T-helper 2 cell treated with Interferon-gamma antibody and Interleukin-4, amounts not matched to agents 5 μg/mL and 100 μg/mL, for 36 hours (primary cell): ENCODE measurements at places on chromosomes 3 and 15.
A peak's percentile ranks its signal among the peaks of the same experiment; 100 is the strongest.

DNA sequence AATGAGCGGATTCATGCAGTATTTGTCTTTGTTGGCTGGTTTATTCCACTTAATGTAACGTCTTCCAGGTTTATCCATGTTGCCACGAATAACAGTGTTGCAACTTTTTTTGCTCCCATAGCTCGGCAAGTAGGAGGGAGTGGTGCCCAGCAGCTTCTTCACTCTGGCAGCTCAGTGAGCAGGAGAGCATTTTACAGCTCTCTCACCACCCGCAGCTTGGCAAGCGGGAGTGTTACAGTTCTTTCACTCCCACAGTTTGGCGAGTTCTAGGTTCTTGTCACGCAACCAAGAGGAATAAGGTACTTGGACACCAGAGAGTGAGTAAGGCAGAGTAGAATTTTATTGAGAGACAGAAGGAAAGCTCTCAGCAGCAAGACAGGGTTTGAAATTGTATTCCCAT is 935.2 kb downstream of the TBL1XR1 start:
- H3K4me3 ChIP-seq: no peak overlapping the region
- no peaks in the 10 kb centered on the region for H3K4me1 ChIP-seq
- no peak for DNase-seq
- no peaks in the 10 kb centered on the region for H3K36me3 ChIP-seq
- no peaks in the 10 kb centered on the region for H3K27me3 ChIP-seq

DNA sequence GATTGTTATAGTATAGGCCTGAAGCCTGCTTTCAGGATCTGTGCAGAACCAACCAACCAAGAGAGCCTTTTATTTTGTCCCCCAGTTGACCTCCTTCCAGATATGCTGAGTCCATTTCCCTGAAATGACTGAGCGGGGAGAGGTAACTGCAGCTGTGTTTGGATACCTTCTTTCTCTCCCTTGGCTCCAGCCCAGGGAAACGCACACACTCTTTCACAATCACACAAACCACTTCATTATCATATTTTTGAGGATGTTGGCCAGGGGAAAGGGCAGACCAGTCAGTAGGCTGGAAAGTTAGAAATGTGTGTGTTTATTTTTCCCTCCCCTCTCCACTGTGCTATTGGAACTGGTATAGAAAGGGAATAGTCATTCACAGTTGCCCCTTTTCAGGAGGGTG is 417.7 kb upstream of the TBL1XR1 start:
- H3K36me3 ChIP-seq: no peaks in the 10 kb centered on the region
- no peak overlapping the region for H3K27ac ChIP-seq
- H3K27me3 ChIP-seq: no peaks in the 10 kb centered on the region
- no peak for DNase-seq

GRCh38 chr3:176896640-176897039 is 300.6 kb downstream of the TBL1XR1 start:
- no peaks in the 10 kb centered on the region for H3K4me1 ChIP-seq
- no peaks in the 10 kb centered on the region for H3K36me3 ChIP-seq
- H3K27me3 ChIP-seq: no peaks in the 10 kb centered on the region
- H3K27ac ChIP-seq: no peak overlapping the region
- DNase-seq: no peak
- H3K4me3 ChIP-seq: no peak overlapping the region

- peak overlapping the region; percentile 76 for H3K27ac ChIP-seq
- H3K27me3 ChIP-seq: no peaks in the 10 kb centered on the region
- H3K36me3 ChIP-seq: peaks cover 16% of the 10 kb centered on the region
- H3K4me1 ChIP-seq: peaks cover 50% of the 10 kb centered on the region
- peak overlapping the region; percentile 74 for H3K4me3 ChIP-seq
- no peak for DNase-seq
Measured at GRCh38 chr3:171491361-171491760, 31.2 kb upstream of the TNIK start.

DNA sequence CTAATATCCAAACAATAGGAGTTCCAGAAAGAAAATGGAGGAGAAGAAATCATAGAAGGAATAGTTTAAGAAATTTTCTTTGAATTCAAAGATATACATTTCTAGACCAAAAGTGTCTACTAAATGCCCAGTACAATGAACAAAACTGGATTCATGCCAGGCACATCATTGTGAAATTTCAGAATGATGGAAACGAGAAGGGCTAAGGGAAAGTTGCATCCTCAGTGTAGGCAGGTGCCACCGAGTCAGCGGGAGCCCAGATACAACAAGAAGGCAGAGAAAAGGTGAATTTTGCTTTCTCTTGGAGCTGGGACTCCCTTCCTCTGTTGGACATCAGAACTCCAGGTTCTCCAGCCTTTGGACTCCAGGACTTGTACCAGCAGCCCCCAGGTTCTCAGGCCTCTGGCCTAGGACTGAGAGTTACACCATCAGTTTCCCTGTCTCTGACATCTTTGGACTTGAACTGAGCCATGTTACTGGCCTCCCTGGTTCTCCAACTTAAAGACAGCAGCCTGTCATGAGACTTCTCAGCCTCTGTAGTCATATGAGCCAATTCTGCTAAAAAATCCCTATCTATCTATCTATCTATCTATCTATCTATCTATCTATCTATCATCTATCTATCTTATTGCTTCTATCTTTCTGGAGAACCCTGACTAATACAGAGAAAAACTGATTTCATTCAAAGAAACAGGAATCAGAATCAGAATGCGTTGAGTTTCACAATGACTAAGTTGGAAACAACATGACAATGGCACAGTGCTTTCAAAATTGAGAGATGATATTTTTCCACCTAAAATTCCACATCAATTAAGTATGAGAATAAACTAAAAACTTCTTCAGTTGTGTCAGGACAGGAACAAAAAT is 207.7 kb downstream of the FAM43A start:
- H3K36me3 ChIP-seq: no peaks in the 10 kb centered on the region
- no peaks in the 10 kb centered on the region for H3K4me1 ChIP-seq
- peaks cover 13% of the 10 kb centered on the region for H3K27me3 ChIP-seq
- no peak overlapping the region for H3K27ac ChIP-seq
- H3K4me3 ChIP-seq: no peak overlapping the region

DNA sequence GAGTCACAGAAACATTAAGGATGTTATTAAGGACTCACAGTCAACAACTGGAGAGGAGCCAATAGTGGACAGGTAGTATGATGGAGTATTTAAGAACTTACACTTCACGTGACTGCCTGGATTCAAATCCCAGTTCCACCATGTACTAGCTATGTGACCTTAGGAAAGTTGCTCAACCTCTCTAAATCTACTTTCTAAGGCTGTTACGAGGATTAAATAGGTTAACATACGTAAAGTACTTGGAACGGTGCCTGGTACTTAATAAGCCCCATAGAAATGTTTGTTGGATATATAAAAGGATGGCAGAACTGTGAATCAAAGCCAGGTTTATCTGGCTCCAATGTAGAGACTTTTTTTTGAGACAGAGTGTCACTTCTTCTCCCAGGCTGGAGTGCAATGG is 24.4 kb downstream of the THRB start:
- H3K4me3 ChIP-seq: no peak overlapping the region
- no peak overlapping the region for H3K27ac ChIP-seq
- no peak for DNase-seq
- no peaks in the 10 kb centered on the region for H3K27me3 ChIP-seq
- no peaks in the 10 kb centered on the region for H3K36me3 ChIP-seq

- peaks cover 12% of the 10 kb centered on the region for H3K27me3 ChIP-seq
- no peak for DNase-seq
- no peak overlapping the region for H3K27ac ChIP-seq
- H3K36me3 ChIP-seq: no peaks in the 10 kb centered on the region
Measured at GRCh38 chr3:14861031-14861430, 42.3 kb downstream of the FGD5 start.

DNA sequence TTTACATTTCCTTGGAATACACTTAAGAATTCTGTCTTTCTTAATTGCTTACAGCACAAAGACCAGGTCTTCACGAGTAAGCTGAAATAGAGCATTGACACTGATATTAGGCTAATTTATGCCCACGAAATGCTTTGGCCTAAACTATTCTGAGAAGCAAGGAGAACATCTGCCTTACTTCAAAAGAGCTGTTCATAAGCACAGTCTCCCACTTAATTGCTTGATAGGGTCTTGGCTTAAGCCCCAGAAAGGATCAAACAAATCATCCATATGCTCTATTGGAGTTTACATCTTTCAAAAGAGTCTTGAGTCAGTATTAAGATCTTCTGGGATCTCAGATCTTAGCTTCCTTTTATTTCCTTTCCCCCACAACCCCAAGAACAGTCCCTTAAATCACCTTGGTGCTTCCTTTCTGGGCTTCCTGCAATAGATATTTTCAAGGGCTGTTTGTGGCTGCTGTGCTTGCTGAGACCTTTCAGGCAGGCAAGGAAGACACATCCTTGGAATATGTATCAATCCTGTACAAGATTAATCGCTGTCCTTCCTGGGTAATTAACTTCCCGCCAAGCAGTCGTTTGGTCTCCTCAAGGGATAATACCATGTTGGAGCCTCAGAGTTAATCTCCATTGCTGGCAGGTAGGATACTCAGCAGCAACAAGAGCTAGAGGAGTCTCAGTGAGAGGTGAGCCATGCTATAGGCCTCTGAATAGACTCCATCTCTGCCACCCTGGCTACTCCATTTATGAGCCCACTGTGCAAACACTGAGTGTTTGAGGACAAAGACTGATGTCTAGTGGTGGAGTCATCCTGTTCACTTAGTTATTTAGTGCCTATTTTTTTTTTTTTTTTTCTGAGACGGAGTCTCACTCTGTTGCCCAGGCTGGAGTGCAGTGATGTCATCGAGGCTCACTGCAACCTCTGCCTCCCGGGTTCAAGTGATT is 37.1 kb downstream of the TMEM158 start:
- H3K4me1 ChIP-seq: peaks cover 49% of the 10 kb centered on the region

DNA sequence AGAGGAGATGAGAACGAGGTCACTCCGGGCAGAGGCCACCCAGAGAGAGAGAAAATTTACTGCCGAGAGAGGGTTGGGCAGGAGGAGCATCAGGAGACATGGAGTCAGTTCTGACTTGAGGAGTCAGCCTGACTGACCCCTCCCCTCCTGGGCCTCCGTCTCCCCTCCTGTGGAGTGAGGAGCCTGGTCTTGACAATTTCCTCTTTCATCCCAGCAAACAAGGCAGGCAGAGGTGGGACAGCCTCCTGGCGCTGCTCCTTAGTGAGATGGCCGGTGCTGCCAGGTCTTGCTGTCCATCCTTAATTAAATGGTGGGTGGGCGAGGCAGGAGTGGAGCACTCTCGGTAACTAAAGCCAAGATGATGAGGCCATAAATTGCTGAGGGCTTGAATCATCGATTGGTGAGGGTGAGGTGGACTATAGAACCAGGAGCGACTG is 60.6 kb downstream of the CYP11A1 start:
- H3K4me3 ChIP-seq: no peak overlapping the region
- H3K27ac ChIP-seq: no peak overlapping the region
- H3K36me3 ChIP-seq: no peaks in the 10 kb centered on the region
- no peak for DNase-seq
- H3K4me1 ChIP-seq: no peaks in the 10 kb centered on the region
- peaks cover 3% of the 10 kb centered on the region for H3K27me3 ChIP-seq

GRCh38 chr3:16916840-16917239 is 32.1 kb downstream of the PLCL2 start:
- no peak for DNase-seq
- H3K27ac ChIP-seq: no peak overlapping the region
- H3K4me1 ChIP-seq: peaks cover 34% of the 10 kb centered on the region
- no peak overlapping the region for H3K4me3 ChIP-seq
- peaks cover 6% of the 10 kb centered on the region for H3K36me3 ChIP-seq

DNA sequence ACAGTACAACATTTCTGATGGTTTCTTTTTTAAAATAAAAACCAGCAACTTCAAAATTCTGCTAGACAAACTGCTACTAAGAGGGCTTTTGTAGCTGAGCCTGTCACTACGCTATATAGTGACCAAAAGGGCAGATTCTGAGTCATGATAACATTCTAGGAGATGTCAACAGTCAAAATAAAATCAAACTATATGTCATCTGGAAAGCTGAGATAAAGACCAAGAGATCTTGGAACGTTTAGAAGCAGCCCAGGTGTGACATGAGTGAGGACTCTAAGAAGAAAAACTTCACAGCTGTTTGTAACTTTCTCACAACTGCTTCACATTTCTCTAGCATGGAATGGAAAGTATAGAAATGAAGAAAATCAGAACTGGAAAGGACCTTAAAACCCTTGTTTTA is 84.6 kb downstream of the FILIP1L start:
- DNase-seq: no peak
- H3K36me3 ChIP-seq: peaks cover 2% of the 10 kb centered on the region
- no peak overlapping the region for H3K4me3 ChIP-seq
- H3K27ac ChIP-seq: no peak overlapping the region

DNA sequence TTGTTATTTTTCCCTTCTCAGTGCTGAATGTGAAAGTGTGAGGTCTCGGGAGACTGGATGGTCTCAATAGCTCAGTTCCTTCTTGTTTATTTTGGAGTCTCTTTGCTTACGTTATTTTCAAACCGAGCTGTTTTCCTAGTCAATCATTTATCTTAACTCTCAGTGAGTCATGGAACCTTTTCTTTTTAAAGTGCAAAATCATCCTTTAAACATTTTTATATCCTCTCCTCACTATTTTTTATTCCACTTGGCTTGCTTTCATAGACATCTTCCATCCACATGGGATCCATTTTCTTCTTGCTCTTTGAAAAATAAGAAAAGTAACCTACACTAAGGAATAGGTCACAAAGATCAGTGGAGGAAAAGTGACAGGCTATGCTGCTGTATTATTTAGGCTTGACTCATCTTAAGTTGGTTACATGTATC is 497.8 kb downstream of the NAALADL2 start:
- no peaks in the 10 kb centered on the region for H3K4me1 ChIP-seq
- H3K4me3 ChIP-seq: no peak overlapping the region
- no peaks in the 10 kb centered on the region for H3K36me3 ChIP-seq
- H3K27ac ChIP-seq: no peak overlapping the region

GRCh38 chr3:171566803-171567422 is 106.7 kb upstream of the TNIK start:
- H3K4me1 ChIP-seq: peaks cover 32% of the 10 kb centered on the region
- H3K27me3 ChIP-seq: peaks cover 21% of the 10 kb centered on the region
- H3K36me3 ChIP-seq: peaks cover 3% of the 10 kb centered on the region
- no peak for DNase-seq
- H3K4me3 ChIP-seq: no peak overlapping the region

DNA sequence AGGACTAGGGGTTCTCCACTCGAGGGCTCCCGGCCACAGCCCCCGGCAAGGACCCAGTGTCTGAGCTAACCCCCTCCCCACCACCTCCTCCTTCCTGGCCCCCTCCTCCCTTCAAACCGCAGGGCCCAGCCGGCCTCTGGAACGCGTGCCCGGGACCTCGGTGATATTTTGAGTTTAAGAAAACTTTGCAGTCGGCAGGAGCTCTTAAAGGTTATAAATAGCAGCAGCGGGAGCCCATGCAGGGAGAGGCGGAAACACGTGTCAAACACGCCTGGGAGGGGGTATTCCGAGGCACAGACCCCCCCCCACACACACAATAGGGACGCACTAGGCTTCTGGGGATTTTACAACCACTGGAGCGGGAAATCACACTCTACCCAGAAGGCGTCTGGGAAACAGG is 3.1 kb upstream of the PTH1R start:
- H3K27me3 ChIP-seq: peaks cover 15% of the 10 kb centered on the region
- H3K27ac ChIP-seq: no peak overlapping the region
- no peak overlapping the region for H3K4me3 ChIP-seq
- H3K36me3 ChIP-seq: no peaks in the 10 kb centered on the region
- DNase-seq: no peak

GRCh38 chr15:39327005-39327730 is 253.7 kb upstream of the THBS1 start:
- H3K36me3 ChIP-seq: no peaks in the 10 kb centered on the region
- no peaks in the 10 kb centered on the region for H3K4me1 ChIP-seq
- H3K27me3 ChIP-seq: peaks cover 18% of the 10 kb centered on the region
- DNase-seq: no peak

GRCh38 chr3:102354818-102355515 is 79.8 kb upstream of the ZPLD1 start:
- DNase-seq: no peak
- H3K4me3 ChIP-seq: no peak overlapping the region
- no peaks in the 10 kb centered on the region for H3K36me3 ChIP-seq
- H3K27me3 ChIP-seq: peaks cover 2% of the 10 kb centered on the region
- no peaks in the 10 kb centered on the region for H3K4me1 ChIP-seq
